ENCODE measurements at places on chromosomes 13 and 19.

DNA sequence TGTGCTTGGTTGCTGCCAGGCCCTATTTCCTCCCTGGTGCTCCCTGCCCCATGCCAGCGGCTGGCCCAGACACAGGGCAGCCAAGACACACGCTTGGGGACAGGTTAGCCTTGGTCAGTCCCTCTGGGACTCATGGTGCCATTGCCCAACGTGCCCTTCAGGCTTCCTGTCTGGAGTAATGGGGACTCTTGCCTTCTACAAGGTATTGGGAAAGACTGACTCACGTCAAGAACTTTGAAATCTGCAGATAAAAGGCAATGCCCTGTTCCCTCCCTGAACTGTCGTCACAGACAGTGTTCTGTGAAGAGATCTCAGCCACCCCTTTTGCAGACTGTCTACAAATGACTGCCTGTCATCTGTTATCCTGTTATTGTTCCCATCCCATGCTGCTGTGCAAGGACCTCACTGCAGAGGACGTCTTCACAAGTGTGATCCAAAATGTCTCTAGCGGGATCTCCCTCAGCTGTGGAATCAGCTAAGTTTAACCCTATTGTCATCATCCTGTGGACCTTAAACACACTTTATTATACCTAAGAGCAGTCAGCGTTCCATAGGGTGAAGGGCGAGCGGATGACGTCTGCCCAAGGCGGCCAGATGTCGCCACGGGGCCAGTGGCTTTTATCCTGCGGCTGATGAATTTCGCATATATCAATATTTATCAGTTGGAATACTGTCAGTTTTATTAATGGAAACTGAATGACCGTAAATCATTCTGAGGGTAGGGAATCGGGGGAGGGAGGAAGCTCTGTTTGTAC, 59.0 kb downstream of the GSX1 start:
- DNase-seq, result no peak

GRCh38 chr19:5803752-5804515, 933 bp upstream of the NRTN start:
- DNase-seq, result peak; percentile 78

DNA sequence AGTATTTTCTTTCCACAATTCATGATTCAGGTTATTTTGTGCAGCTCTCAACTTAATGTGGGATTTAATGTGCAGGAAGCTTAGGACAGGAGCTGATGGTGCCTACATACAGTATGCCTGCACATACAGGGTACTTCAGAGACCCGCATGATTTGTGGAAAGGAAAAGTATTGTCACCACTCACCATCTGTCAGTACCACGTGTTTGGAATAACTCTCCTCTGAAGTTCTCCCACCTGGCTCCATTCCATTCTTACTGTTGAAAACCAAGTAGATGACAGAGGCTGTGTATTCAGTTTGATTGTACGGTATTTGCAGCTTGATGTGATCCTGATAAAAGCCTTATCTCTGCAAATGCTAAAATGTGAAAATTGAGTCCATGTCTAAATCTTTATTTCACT, 85.7 kb downstream of the ZAR1L start:
- peak; percentile 7 for DNase-seq

- DNase-seq, result no peak
Measured at GRCh38 chr13:29593605-29594297, 1.7 kb downstream of the SLC7A1 start.

DNA sequence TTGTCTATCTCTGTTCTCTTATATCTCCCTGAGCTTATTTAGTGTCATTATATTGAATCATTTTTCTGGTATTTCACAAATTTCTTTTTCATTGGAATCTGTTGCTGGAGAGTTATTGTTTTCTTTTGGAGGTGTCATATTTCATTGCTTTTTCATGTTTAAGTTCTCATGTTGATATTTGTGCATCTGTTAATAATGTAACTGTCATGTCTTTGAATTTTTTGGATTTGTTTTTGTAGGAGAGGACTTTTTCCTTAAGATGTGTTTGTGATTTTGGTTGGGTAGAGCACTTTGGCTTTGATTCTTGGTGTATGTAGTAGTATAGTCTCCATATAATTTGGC, 64.0 kb downstream of the DNAJC3 start:
- DNase-seq, result no peak

DNA sequence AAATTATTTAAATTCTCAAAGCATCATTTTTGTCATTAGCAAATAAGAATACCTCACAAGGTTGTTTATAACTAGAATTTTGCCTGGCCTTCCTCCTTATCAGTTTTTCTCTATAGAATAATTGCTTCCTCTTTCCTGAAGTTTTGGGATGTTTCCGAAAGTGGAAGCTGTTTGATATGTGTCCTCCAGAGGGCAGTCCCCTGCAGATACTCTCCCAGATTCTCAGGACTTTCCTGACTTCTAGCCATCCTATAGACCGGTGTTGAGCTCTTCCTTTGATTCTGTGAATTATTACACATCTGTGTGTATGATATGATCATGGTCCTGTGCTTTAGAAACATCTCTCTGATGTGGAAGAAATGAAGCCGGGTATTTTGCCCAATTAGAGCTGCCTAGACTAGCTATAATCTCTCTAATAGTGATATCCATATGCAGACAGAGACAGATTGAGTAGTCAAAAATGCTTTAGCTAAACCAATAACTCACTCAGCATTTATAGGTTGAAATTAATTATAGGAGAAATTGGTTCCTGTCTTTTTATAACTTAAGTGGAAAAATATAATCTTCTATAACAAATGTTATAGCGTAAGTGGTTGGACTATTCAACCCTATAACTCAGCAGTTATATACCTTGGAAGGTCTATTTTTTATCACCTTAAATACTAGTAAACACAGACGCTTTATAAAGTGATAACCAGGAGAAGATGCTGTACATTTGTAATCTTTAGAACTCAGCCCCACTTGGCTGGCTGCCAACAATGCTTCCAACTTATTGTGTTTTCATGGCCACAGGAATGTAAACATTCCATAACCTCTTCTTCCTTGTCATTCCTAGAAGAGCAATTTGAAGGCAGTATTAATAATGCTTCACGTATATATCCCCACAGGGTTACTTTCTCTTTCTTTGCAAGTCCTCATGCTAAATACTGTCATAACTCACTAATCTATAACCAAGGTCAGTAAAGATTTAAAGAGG, 201.0 kb upstream of the RXFP2 start:
- DNase-seq, result peak; percentile 42

DNA sequence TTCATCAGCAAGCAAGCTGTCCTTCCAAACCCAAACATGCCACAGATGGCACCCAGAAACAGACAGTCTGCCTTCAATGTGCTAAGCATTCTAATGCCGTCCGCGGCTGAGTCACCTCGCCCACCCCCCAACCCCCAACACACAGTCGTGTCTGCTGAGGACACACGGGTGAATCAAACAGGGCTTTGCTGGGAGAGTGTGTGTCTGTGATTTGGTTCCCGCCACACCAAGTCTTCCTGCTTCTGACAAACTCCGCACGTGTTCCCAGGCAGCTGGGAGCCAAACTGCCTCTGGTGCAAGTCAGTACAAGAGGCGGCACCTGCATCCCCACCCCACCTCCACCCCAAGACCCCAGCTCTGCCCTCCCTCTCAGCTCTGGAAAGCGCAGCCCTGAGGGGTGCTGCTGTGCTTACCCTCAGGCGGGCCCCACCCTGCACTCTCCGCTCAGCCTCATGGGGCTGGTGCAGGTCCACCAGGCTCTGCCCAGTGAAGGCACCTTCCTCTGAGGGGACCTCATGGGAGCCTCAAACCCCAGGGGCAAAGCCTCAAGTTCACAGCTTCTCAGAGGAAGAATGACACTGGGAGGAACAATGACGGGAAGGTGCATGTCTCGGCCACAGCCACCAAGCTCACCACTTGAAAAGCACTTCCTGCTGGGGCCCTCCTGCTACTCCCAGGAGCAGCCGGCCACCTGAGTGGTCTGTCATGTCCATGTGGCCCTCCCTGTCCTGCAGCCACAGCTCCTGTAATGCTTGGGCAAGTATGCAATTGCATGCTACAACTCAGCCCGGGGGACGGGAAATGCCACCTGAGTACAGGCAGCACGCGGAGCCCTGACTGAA, 15.0 kb upstream of the SLC35E1 start:
- peak; percentile 33 for DNase-seq

DNA sequence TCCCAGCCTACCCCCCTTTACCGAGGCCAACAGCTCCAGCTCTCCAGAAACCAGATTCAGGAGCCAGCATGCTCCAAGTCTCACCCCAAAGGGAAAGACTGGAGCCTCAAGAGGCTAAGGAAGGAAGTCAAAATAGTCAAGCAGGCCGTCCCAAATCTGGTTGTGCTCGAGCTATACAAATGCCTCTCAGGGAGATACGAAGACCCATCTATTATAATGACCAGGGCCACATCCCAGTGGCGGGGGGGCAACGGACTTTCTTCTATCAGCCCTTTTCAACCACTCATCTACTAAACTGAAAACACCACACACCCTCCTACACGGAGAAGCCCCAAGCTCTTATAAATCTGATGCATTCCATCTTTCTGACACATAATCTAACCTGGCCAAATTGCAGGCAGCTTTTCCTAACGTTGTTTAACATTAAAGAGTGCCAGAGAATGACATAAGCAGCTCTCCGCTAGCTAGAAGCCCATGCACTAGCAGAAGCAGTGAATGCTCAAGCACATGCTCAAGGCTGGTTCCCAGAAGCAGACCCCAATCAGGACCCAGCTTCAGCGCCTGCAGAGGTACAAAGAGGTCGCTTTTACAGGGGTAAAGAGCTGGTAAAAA, 104.6 kb upstream of the ZNF98 start:
- no peak for DNase-seq

GRCh38 chr13:30338331-30338851, 31.0 kb upstream of the KATNAL1 start:
- DNase-seq, result no peak

DNA sequence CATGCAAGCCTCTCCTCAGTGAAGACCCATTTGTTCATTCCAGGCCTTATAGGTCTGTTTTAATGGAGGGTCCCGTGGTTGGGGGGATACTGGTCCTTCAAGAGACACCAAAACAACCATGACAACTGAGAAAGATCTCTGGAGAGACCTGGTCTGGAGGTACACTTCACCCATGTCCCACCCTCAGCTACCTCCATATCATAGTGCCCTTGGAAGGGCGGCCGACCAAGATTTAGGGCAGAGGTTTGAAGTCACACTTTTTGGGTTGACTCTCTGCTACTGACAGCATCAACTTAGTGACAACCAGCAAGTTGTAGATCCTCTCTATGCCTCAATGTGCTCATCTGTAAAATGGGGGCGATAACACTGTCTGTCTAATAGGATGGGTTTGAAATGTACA, 177.3 kb downstream of the TSHZ3 start:
- DNase-seq, result no peak

DNA sequence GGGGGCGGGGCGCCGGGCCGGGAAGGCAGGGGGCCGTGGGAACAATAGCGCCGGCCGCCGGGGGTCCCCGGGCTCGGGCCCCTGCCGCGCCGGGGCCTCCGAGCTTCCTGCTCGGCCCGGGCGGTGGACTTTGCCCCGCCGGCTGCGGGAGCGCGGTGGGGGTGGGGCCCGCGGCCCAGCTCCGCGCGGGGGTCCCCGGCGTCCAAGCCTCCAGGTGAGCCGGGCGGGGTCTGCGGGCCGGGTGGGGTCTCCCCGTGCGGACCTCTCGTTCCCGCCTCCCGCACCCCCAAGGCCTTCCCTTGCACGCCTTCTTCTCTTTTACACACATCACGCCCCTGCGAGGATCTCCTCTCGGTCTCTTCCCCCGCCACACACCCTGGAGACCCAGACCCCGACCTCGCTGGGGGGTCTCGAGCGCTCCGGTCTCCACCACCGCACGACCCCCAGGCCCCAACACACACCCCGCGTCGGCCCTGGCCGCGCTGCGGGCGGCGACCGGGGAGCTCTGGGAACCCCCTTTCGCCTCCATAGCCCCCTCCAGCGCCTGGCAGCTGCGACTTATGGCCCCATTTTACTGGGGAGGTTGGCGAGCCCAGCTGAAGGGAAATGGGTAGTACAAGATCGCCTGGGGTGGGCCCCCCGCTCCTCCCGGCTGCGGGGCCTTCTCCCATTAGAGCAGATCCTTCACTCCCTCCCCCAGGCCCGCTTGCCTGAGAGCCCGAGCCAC, 711 bp downstream of the CAMSAP3 start:
- no peak for DNase-seq

DNA sequence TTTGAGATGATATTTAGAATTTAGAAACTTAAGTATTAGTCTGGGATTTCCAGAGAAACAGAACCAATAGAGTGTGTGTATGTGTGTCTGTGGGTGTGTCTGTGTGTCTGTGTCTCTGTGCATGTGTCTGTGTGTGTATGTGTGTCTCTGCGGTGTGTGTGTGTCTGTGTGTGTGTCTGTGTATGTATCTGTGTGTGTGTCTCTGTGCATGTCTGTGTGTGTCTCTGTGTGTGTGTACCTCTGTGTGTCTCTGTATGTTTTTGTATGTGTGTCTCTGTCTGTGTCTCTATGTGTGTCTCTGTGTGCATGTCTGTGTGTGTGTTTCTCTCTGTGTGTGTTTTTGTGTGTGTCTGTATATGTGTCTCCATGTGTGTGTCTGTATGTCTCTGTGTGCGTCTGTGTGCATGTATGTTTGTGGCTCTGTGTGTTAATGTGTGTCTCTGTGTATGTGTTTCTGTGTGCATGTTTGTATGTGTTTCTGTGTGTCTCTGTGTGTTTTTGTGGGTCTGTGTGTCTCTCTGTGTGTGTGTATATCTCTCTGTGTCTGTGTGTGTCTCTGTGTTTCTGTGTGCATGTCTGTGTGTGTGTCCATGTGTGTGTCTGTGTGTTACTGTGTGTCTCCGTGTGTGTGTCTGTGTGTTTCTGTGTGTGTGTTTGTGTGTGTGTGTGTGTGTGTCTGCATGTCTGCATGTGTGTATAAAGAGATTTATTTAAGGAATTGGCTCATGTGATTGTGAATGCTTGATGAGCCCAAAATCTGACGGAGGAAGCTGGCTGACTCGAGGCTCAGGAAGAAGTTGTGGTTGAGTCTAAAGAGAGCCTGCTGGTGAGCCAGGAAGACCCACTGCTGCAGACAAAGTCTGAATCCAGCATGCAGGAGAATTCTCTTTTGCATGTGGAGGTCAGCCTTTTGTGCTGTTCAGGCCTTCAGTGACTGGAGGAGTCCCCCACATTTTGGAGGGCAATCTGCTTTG, 22.2 kb downstream of the GPR42 start:
- DNase-seq, result no peak

DNA sequence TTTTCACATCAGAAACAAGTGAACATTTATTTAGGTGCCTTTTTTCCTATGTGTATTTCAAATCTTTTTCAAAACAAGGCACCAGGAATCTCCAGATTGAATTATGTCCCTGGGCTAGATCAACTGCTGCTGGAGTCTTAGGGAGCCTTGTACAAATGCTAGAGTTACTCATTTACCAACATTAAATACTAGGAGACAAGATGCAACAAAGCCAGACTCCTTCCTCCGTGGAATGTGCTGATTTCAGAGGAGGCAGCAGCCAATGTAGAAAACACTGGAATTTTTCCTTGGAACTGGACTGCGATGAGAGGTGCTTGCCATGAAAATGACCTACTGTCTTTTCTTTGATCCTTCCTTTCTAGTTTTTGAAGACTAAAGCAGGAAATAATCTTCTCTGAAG, 1514.7 kb upstream of the MIR17HG start:
- DNase-seq, result no peak

- no peak for DNase-seq
Measured at GRCh38 chr19:16207063-16207462, 9.4 kb downstream of the AP1M1 start.

GRCh38 chr19:19530889-19531288, 2.2 kb downstream of the YJEFN3 start:
- no peak for DNase-seq
